ENCODE measurements at places on chromosomes 6 and 20. TPM values are rescaled to one million over a fixed set of nuclear protein-coding genes. Genes with fewer than 3 reads are reported as not detected.

- no peak for DNase-seq
Observed at GRCh38 chr6:31169123-31169857, 1.2 kb downstream of the POU5F1 start.

DNA sequence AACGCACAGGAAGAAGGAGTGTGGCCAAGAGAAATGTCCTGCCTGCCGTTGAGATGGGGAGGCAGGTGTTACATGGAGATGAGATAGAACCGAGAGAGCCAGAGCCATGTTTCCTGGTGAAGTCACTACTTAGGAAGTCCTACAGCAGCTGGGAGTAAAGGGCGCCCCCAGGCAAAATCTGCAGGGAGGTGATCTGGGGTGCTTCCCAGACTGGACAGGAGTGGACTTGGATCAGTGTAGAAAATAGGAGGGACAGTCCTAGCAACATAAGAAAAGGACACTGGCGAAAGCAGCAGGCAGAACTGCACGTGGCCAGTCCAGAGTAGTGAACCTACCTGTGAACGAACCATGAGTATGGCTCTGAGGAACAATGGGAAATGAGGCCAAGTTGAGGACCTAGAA, 85.3 kb downstream of the CD164 start:
- DNase-seq: no peak

DNA sequence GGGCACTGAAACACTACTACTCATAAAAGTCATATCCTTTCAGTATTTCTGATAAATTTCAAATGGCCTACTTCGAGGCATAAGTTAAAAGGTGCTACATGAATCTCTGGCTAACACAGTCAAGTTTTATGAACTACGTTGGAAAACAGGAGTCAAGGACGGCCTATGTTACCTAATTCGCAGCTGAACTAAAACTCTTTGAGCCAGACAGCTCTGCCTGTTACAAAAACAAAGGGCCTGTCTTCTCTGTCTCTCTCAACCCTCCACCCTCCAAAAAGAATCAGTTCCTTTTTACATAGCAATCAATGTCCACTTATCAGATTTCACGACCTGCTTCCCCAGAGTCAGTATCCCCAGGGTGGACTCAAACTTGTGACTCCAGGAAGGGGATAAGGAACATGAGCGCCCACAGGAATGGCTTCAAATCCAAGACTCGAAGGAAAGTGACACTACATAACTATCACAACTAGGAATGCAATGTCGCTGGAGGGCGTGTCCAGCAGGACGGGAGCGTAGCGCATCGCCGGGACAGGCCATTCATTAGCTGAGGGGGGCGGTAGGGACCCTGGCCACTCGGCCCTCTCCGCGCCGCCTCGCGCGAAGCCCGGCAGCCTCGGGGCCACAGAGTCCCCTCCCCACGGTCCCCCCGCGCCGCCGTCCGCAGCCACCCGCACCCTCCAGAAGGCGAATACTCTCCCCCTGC, 591 bp downstream of the IBTK start:
- DNase-seq: peak; percentile 67

GRCh38 chr20:6756693-6757595, 10.5 kb upstream of the BMP2 start:
- DNase-seq: no peak

DNA sequence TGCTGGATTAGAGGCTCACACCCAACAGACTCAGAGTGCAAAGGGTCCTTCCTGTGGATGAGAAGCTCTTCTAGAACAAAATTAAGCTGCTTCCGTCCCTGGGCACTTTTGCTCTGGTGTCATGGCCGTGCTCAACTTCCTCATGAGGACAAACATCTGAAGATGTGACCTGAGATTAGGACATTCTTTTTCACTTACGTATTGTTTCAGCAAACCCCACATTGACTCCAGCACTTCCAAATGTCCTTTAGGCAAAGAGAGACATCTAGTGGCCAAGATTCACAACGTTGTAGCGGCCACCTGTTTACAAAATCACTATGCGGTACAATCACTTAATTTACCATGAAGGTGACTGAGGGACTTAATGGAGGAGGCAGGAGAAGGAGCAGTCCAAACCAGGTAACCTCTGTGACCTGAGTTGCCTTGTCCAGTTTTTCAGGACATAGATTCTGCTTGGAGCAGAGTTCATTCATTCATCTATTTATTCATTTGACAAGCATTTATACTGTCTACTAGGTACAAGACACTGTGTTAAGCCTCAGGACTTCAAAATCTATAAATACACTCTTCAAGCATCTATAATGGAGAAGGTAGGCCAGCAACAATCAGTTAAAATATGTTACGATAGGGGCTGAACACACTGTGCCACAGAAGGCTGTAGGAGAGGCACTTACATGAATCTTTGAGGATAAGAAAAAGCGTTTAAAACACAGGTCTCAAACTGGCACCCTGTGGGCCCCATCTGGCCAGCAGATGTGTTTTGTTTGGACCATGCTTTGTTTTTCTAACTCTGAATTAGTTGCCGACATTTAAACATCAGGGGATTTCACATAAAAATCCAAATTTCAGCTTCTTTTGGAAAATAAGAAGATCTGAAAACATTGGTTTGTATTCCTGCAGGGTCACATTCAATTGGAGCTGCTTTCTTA, 5.6 kb upstream of the ADGRF1 start:
- DNase-seq: peak; percentile 50

DNA sequence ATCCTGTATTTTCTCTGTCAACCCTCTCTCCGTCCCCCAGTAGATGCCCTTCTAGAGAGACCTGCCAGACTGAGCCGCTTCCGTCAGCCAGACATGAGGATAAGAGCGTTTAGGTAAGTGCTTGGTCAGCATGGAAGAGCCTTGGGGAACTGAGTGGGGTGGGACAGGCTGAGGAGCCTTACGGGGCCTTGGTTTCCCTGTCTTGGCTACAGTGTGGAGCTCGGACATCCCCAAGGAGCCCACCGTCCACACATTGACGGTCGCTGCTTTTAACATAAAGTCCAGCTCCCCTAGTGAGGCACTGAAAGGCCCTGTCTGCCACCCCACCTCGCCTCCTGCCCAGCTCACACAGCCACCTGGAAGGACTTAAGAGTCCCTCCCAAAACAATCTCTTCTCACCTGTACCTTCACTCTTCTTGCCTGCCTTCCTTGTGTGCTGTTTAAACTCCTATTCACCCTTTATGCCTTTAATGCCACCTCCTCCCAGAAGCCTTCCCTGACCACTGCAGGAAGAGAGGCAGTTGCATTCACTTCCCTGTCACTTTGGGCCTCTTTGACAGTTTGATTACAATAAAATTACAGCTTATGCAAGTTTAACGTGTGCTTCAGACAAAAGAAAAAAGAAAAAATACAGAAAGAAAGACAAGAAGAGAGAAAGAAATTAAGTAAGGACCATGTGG, 42.3 kb downstream of the PDYN start:
- DNase-seq: no peak

FABP7 gene
- 5.9 TPM for total RNA-seq

MYL9 gene
- total RNA-seq: 57.7 TPM
